H54 (cell line): ENCODE measurements at places on chromosomes 3 and 15.

DNA sequence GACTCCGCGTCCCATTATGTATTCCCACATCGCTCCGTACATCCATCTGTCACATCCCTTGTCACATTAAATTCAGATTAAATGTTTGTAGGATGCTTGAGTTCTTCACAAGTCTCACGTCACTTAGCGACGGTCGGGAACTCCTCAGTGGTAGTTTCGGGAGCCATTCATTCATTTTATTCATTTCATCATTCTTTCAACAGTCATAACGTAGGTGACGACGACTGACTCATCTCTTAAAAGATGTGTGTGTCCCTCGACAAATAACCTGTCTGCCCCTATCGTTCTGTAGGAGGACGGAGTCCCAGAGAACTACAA, 272 bp upstream of the SRPRB start:
- DNase-seq = no peak

DNA sequence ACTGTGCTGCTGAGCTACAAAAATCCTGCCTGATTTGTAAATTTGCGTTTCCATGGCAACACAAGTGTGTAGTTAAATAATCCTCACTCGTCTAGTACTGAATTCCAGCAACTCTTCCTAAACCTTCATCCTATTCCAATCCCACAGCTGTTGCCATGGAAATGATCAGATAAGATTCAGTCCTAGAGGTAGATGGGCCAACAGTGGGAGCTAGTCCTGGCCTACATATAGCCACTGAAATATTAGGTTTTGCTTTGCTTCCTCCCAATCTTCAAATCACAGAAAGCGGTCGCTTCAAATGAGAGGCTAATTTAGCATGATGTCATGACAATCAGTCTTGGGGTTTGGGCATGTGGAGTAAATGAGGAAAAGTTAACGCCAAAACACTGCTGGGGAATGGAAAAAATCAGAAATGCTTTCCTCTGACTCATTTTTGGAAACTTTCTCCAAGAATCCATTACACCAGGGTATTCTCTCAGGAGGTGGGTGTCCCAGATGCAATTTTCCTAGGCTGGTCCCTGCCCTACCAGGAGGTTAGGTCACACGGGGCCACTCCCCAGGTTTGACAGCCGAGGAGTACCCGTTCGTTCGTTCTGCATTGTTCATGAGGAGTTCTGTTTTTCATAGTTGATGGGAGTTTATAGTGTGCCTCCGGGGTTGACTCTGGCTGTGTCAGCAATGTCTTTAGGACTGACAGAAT, 159.2 kb upstream of the SLCO3A1 start:
- DNase-seq = no peak

DNA sequence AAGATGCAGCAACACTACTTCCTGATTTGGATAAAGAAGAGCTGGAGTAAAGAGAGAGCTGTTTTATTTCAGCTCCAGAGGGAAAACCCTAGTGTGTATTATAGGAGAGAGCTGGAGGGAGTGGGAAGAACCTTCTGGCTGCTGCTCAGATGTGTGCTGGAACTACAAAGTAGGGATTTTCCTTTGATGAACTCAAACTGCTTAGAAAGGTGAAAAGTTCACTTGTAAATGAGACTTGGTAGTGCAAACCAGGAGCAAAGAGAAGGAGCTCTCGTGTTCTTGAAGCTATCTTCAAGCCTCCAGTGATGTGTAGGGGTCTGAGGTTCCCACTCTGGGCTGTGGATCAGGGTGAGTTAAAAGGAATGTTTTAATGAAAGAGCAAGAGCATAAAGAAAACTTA, 110.4 kb downstream of the EDEM1 start:
- DNase-seq = no peak

DNA sequence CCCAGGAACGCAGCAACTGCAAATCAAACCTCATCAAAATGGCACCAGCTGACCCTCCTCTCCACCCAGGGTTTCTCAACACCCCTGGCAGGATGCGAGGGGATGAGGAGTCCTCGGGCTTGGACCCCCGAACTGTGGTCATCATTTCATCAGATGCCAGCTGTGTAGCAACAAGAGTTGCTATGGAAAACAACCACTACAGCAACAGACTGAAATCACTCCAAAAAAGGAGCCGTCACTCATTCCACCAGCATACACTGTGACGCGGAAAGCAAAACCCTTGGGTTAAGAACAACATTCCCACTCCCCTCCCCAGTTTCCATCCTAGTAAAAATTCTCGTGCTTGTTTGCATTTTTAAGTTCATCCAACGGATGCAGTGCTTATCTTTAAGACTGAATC, 40.1 kb downstream of the VGLL4 start:
- DNase-seq = no peak

DNA sequence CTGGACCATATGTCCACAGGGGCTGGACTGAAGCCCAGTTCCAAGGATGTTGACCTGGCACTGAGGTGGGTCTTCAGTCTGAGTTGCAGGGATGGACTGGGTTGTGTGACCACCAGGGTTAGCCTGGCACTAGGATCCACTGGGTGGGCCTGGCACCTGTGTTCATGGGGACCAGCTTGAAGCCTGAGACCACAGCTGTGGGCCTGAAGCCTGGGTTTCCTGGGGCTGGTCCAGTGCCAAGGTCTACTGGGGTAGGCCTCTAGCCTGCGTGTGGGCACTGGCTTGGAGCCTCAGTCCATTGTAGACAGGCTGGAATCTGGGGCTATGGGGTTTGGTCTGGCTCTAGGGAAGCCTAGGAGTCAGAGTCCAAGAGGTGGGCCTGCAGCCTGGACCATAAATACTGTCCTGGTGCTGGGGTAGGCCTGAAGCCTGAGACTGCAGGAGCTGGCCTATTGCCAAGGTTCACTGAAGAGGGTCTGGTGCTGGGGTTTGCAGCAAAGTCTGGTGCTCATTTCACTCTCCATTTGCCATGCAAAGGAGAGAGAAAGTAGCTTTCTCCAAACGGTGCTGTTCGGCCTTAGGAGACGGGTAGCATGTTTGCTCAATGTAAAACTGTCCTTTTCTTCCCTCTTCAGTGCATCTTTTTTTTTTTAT, 51.2 kb upstream of the TBC1D5 start:
- DNase-seq = no peak

GRCh38 chr3:72429589-72430353, 418.5 kb downstream of the SHQ1 start:
- DNase-seq = no peak

- no peak for DNase-seq
Measured at GRCh38 chr15:35439291-35439690, 106.7 kb downstream of the DPH6 start.

GRCh38 chr3:185176750-185177359, 24.0 kb upstream of the C3orf70 start:
- DNase-seq = no peak

GRCh38 chr15:29952225-29952624, 130.0 kb upstream of the TJP1 start:
- no peak for DNase-seq

GRCh38 chr3:18066899-18067582, 324.6 kb upstream of the TBC1D5 start:
- DNase-seq = no peak

- DNase-seq = no peak
Measured at GRCh38 chr3:104291437-104291851, 1075.3 kb upstream of the ALCAM start.

GRCh38 chr3:42680271-42680670, 5.1 kb upstream of the KLHL40 start:
- no peak for DNase-seq

DNA sequence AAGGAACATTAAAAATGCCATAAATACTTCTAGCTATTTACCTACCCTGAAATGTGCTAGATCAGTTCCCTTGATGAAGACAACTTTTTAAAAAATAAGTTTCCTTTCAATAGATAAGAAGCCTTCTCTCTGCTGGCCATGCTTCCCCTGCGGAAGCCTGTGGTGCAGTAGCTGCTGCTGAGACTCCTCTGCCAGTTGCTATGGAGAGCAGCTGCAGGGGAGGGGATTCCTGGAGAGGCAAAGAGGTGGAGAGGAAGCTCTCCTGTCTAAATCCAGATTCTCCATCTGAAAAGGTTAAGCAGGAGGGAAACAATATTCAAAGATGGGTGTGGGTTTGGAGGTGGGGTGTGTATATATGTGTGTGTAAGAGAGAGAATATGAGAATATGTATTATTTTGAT, 69.8 kb upstream of the BFSP2 start:
- DNase-seq = no peak

GRCh38 chr15:72281713-72282112, 9.4 kb upstream of the PARP6 start:
- no peak for DNase-seq

DNA sequence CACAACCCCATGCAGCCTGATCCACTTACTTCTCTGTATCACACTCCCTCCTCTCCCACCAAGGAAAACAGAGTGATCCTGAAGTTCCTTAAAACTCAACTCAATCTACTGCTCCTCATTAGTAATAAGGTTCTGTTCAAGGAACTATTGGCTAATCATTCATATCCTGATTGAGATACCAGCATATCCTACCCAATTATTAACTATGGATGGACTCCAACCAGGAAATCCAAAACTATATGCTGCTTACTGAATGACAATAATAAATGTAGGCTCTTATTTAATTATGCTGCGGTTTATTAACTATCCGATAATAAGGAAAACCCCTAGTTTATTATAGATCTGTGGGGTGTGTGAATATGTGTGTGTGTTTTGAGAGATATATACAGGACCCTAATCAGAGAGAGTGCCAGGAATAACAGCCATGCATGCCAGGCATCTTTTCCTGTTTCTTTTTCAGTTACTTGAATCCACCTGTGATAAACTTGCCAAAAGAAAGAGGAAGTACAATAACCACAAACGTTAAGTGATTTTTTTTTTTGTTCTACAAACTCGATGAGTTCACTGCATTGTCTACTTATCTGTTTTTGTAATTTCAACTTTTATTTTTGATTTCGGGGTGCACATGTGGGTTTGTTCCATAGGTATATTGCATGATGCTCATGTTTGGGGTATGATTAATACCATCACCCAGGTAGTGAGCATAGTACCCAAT, 1031.7 kb upstream of the CFAP20DC start:
- no peak for DNase-seq

- DNase-seq = no peak
Measured at GRCh38 chr3:25962255-25962654, 172.4 kb downstream of the OXSM start.

DNA sequence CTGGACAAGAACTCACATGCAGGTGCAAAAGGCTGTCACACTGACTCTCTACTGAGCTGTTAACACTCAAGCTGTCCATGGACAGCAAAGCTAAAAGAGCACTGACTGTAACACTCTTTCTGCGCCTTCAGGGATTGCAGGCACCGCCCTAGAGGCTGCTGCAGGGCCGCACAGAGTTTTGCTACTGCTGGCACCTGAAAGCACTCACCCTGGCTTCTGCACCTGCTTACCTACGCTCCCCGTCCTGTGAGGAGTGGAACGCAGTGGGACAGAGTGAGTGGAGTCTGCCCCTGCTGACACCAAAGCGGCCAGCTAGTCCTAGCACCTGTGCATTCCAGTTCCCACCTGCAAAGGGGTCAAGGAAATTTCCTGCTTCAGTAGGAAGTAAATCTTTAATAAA, 941.3 kb downstream of the DIPK2A start:
- no peak for DNase-seq

- no peak for DNase-seq
Measured at GRCh38 chr3:43317461-43318316, 31.3 kb downstream of the SNRK start.

DNA sequence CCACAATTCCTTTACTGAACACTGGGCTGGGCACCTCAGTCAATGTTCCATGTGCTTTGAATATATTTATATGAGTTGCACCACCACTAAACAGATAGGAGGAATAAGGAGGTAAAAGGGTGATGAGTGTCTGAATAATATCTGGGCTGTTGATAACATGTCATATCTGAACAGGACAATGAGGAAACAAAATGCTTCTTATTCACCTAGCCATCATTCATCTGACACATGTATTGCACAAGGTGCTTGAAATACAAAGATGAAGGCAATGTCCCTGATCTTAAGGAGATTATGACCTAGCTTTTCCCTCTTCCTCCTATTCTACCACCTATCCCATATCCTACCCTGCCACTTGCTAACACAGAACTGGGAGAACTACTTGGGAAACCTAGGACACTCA, 8.0 kb upstream of the CERS3 start:
- DNase-seq = no peak

GRCh38 chr15:78077871-78078210, 330 bp upstream of the TBC1D2B start:
- no peak for DNase-seq

GRCh38 chr15:38690216-38690615, 125.6 kb upstream of the RASGRP1 start:
- DNase-seq = no peak

- DNase-seq = no peak
Measured at GRCh38 chr3:113719294-113719693, 22.9 kb upstream of the USF3 start.

DNA sequence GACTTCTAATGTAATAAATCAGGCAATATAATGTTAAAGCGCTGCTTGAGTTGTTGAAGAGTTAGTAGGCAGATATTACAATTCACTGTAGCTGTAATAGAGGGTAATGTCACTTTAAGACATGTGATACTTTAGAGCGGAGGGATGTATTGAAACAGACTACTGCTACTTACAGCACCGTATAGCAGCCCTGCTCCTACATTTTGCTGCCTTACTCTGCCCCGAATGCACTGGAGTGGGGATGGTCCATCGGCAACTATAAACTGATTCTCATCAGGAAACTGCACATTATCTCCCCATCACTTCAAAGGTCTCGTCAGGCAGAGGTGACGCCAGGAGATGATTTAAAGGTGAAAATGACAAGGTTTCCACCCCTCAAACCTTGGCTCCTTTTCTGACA, 349.7 kb upstream of the SUCLG2 start:
- DNase-seq = no peak

DNA sequence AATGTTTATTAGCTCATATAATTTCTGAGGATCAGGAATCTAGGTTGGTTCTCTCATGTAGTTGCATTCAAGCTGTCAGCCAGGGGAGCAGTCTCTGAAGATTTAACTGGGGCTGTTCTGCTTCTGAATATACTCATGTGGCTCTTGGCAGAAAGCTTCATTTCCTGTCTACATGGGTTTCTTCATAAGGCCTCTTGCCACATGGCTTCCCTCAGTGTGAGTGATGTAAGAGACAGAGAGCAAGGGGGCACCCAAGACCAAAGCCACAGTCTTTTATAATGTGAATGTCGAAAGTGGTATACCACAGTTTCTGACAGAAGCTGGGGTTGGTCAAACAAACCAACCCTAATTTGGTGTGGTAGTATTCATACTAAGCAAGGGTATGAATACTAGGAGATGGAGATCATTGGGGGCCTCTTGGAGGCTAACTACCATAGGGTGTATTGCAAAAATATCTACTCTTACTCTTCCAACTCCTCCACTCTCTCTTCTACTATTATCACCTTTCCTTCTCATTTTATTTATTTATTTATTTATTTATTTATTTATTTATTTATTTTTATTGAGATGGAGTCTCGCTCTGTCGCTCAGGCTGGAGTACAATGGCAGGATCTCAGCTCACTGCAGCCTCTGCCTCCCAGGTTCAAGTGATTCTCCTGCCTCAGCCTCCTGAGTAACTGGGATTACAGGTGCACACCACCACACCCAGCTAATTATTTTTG, 123.8 kb downstream of the B3GALNT1 start:
- DNase-seq = no peak

DNA sequence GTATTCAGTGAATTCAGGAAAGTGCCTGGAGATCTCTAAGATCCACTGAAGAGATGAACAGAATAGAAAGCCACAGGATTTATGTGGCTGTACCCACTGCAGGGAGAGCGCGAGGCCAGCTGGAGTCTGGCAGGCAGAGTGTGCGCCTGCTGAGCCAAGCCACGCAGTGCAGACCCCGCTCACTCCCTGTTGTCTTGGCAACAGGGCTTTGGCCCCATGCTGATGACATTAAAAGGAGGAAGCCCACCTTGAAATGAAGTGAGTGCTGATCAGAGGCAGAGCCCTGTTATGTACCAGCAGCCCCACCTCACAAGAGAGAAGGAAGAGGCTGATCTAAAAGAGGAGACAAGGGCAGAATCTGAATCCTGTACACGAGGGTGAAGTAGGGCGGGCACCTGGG, 36.7 kb downstream of the PXYLP1 start:
- no peak for DNase-seq
